NK-92 treated with Interleukin-12 subunit alpha and Interleukin-12 subunit beta, amount 100 ng/mL, for 24 hours (cell line): ENCODE measurements at places on chromosomes 5 and 9.

DNA sequence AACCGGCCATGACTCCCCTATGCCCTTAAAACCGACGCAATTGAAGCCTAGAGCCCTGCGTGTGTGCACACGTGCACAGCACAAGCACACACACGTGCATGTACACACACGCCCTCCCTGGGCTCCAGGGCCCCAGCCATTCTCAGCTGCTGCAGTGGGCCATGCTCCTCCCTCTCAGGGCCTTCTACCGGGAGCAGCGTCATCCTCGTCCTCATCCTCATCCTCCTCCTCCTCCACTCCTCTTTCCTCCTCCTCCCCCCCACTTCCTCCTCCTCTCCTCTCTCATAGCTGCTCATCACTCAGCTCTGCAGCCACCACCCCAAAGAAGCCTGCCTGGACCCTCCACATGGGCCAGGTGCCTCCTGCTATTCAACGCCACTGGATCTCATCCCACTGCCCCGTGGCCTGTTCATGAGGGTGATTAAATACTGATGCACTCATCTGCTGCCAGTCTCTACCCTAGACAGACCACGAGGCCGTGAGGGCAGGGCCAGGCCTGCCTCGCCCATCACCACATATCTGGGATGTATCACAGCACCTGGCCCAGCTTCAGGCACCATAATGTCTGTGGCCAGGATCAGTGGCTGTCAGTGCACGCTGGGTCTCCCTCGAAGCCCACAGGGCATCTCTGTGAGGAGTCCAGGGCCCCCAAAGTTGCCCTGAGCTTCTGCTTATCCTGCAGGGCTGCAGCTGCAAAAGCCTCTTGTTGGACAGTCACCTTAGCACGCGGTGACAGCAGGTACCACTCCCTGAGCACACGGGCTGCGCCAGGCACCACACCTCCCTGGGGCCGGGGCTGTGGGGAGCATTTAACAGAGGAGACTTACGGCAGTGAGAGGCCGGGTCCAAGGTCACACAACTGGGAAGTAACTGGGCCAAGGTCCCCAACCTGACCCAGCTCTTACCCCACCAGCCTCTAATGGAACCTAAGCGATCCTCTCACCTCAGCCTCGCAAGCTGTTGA, 9.8 kb downstream of the FAM78A start:
- no peak for DNase-seq

- no peak for DNase-seq
Measured at GRCh38 chr5:96408210-96408777, 24.8 kb downstream of the PCSK1 start.

DNA sequence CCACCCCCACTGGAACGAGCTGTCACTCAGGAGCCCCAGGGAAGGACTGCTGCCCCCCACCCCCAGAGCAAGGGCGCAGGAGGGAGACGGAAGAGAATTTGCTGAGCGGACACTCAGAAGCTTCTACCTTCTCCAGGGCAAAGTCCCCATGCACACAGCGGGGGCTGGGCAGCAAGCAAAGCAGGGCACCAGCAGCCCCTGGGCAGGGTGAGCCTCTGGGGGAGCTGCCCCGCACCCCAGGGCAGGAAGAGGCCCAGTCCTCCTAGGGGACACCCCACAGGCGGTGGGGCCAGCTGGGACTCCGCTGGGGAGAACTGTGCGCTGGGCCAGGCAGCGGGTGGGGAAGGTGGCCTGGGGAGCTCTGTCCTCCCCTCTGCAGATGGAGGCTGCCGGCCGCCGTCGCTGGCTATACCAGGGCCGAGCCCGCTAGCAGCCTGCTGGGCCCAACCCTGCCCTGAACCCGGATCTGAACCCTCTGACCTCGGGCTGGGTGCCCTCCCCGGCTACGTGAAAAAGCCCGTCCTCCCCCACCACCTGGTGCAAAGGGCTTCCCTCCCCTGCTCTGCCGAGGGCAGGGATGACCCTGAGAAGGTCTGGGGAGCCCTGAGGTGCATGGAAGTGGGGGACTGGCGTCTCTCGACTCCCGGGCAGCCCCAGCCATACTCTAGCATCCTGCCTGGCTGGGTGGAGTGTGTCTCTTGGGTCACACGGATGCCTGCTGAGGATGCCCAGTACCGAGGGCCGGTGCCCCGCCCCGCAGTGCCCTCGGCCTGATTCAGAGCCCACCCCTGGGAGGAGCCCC, 597 bp upstream of the SLC34A3 start:
- DNase-seq = no peak

- DNase-seq = no peak
Measured at GRCh38 chr9:127853312-127854183, 910 bp downstream of the ENG start.

DNA sequence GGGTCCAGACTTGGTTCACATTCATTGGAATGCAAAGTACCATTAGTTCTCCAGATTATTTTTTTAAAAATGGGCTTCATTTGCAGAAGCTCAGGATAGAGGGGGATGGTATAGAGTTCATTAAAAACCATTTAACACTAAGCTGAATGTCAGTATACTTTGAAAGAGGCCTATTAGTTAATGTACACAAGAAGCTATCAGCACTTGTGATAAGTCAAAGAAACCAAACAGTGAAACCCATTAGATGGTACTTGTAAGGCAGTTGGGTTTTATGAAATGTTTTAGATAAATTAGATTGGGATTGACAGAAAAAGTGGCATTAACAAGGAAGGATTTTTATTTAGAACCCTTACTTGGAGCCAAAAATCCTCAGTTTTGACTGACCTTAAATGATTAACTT, 229.2 kb upstream of the MPDZ start:
- DNase-seq = no peak
